ENCODE measurements at places on chromosomes 6 and 20.

DNA sequence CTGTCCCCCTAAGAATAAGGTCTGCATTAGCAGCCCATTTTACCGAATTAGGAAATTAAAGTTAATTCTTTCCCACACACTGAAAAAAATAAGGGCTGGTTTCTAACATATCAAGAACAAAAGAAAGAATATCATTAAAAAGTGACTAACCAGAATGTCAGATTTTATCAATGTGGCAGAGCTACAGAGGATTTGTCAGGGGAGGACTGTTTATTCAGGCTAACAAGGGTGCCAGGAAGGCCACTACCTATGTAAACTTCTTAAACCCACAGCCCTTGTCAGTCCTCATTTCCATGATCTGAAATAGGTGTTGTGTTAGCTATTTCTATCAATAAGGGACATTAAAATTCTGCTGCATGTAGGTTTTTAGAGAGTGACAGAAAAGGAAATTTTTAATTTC lies 76.4 kb downstream of the BACH2 start:
- no peak for DNase-seq

DNA sequence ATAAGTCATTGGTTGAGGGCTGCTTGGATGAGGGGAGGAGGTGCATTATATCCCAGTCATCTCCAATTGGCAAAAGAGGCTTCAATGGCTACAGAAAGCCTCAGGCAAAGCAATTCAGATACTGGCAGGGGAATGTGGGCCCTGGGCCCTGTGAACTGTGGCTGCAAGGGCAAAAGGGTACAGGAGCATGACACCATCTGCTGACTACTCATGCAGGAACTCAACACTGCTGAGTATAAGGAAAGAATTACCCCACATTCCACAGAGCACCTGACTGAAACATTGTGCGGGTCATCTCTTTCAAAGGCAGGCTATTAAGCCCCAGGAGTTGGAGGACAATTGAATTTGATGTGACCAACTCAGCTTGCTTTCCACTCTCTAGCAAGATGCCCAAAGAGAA lies 92.1 kb upstream of the SPTLC3 start:
- DNase-seq = no peak

GRCh38 chr20:913306-913849 lies 2.8 kb downstream of the ANGPT4 start:
- DNase-seq = no peak

- DNase-seq = no peak
Observed at GRCh38 chr6:112284603-112285002, 30.2 kb upstream of the LAMA4 start.
